Activated CD4-positive, alpha-beta T cell treated with anti-CD3 and anti-CD28 coated beads, Interleukin-2, Interleukin-6, amounts not matched to agents 100 ng/mL and 50 ng/mL, durations not matched to agents 16 hours and 8 hours (primary cell): ENCODE measurements at places on chromosomes 6 and 20.

DNA sequence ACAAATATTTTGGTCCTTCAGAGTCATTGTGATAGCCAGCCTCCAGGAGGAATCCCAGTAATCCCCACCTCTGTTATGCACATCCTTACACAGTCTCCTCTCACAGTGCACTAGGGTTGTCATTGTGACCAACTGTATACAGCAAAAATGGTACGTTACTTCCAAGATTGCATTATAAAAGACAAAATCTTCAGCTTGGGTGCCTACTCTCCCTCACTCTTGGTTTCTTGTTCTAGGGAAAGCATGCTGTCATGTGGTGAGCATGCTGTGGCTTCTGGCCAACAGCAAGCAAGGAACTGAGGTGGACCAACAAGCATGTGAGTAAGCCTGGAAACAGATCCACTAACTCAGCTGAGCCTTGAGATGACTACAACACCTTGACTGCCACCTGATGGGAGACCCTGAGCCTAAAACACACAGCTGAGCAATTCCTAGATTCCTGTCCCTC is 130.1 kb upstream of the DST start:
- DNase-seq: no peak

DNA sequence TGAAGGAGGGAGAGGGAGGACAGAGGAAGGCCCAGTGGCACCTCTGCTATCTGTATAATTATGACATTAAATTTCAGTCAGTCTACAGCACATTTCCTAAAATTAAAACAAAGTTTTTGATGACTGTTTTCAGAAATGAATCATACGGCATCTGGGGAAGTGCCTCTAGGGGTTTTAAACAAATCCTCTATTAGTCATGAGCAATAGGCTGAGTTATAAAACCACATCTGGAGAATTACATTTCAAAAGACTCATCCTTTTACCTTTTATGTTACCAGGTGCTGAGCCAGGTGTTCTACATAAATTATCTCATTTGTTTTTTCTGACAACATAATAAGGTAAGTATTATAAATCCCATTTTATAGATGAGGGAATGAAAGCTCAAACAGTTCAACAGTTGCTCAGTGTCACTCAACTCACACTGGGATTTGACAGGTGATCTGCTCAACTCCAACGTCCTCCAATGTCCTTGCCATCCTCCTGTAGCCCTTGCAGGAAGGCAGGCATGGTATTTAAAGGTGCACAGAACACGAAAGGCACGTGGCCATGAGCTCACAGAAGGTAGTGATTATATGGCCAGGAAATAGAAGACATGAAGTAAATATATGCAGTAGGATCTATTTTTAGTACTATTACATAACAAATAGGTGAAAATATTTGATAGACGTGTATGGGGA is 184.2 kb upstream of the MAN1A1 start:
- peak; percentile 59 for DNase-seq

GRCh38 chr20:12941025-12941424 is 67.7 kb upstream of the SPTLC3 start:
- no peak for DNase-seq

DNA sequence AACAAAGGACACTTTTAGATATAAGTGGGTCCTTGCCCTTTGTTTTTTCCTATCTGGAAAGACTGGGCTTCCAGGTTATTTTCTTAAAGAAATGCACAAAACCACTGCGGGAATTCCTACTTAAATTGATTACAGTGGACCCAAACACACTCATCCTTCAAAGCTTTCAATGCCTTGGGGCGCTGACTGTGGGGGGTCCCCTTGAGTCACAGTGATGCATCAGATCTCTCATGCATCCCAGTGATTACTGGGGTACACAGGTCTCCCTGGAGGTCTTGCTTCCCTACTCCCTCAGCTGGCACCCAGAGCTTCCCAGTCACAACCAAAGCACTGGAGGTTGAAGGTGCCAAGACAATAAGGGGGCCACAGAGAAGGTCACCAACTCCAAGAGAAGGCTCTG is 20.7 kb downstream of the ABHD12 start:
- no peak for DNase-seq

GRCh38 chr6:48766349-48766748 is 655.4 kb upstream of the PTCHD4 start:
- DNase-seq: no peak

DNA sequence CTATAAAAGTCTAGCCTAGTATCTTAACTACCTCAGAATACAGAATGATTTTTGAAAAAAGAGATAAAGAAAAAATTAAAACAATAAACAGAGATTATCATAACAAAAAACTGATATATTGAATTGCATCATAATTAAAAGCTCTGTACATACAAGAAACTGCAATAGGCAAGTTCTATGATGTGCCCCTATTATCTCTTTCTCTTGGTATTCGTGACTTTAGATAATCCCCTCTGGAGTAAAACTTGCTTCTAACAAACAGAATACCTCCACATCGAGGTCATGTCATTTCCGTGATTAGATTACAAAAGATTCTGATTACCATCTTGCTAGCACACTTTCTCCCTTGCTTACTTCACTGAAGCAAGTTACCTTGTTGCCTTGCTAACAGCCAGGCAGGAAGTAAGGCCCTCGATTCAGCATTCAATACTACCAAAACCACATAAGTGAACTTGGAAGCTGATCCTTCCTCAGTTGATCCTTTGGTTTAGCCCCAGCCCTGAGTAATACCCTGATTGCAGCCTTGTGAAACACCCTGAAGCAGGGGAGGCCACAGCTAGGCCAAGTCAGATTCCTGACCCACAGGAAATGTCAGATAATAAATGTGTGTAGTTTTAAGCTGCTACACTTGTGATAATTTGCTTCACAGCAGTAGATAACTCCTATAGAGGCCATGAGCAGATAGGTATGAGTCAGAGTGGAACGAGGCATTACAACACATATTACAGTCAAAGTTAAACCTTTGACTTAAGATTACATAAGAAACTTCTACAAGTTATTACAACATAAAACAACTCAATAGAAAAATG is 53.7 kb upstream of the TMX4 start:
- DNase-seq: peak; percentile 9

GRCh38 chr20:60055740-60056139 is 97.5 kb downstream of the CDH26 start:
- DNase-seq: peak; percentile 84

- DNase-seq: no peak
Observed at GRCh38 chr20:831956-832355, 1.6 kb upstream of the FAM110A start.

DNA sequence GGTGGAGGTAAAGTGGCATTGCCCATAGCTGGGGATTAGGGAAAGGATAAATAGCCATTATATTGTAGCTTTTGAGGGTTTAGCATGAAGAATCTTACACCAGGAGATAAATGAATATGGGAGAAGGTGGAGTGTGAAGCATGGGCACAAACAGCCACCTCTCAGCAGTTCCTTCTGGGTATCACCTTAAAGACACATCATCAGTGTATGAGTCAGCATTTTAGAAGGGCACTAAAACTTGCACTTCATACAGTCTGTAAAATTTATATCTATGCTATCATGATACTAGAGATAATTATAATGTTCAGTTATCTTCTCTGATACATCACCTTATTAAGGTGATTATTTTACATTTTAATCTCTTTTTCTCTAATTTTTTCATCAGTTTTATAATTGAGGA is 25.3 kb downstream of the SLC35A1 start:
- no peak for DNase-seq

- DNase-seq: no peak
Observed at GRCh38 chr20:17617868-17618672, 48.2 kb downstream of the DSTN start.
